ENCODE measurements at places on chromosomes 12 and 14.
A peak's percentile ranks its signal among the peaks of the same experiment; 100 is the strongest.

- no peak for DNase-seq
Measured at GRCh38 chr14:64324461-64324860, 30.3 kb upstream of the ESR2 start.

DNA sequence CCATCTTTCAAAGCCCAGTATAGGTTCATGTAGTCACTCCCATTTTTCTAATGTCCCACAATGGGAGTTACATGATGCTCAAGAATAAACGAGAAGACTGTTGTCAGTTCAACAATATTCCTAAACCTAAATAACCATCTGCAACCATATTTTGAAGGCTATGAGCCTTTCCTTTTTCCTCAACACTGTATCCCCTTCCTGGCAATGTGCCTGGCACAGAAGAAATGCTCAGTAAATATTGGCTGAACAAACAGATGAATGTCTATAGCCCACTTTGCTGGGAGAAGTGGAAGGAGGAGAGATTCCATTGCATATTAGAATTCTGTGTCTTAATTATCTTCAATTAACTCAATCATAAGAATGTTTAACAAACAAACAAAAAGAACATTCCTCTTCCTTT, 6.1 kb downstream of the ARMH4 start:
- DNase-seq, result no peak

- DNase-seq, result no peak
Measured at GRCh38 chr14:99550387-99550992, 53.5 kb downstream of the CCDC85C start.

- no peak for DNase-seq
Measured at GRCh38 chr12:118633071-118633470, 256.7 kb downstream of the SUDS3 start.

DNA sequence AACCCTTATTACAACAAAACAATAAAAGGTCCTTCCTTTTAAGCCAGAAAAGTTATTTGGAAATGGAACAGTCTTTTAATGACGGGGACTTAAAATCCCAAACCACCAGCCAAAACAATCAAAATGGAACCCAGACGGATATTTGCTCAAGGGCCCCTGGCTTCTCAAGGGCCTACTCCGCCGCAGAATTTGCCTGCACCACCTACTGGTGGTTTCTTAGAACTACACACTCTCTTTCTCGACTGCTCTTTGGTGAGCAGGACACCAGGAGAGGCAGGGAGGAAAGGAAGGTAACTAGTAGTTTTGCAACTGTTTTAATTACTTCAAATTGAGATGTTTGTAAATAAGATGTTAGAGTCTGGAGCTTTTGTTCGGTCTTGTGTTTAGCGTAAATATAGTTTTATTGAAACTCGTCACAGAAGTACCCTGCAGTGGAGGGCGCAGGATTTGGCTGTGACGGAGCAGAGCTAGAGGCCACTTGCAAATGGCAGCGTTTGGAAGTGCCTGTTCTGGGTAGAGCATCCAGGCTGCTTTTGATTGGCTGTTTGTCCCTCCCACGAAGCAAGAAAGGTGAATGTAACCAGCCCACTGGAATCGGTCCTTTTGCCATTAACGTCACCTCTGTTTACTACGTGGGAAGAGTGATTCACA, 238.5 kb downstream of the CACNA1C start:
- DNase-seq, result no peak

DNA sequence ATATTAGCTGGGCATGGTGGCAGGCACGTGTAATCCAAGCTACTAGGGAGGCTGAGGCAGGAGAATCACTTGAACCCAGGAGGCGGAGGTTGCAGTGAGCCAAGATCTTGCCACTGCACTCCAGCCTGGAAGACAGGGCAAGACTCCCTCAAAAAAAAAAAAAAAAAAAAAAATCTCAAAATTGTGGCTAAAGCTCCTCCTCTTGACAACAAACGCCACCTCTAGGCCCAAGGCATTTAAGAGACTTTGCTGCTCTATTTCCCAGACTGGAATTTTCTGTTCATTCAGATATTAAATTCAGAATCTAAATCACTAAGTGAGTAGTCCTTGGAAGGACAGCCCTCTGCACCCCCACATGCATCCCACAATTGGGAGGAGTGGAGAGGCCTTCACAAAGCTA, 1.4 kb downstream of the ZFYVE1 start:
- no peak for DNase-seq

DNA sequence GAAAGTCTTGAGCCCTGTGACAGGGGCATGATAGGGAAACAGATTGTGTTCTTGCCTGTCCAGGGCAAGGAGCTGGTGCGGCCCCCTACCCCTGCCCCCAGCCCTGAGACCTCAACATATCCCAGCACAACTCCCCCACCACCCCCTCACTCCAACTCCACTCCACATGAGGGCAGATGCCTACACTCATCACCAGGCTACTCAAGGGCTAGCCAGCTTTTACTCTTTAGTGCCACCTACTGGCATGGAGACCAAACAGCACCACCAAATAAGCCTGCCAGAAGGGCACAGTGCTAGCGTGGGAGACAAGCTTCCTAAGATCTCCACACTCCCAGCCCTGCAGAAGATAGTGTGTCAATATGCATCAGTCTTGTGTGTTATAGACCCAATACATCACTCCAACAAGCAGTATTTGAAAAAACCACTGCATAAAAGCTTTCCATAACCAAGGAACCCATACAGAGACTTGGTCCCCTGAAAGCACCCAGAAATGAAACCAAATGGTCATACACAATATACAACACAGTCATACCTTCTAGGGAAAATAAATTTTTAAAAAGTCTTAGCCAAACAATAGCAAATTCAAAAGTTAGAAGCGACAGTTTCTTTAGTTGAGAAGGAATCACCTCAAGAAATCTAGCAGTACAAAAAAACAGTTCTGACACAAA, 154.4 kb downstream of the KCNK10 start:
- peak; percentile 3 for DNase-seq

- DNase-seq, result no peak
Measured at GRCh38 chr12:27191531-27191930, 52.6 kb upstream of the STK38L start.

DNA sequence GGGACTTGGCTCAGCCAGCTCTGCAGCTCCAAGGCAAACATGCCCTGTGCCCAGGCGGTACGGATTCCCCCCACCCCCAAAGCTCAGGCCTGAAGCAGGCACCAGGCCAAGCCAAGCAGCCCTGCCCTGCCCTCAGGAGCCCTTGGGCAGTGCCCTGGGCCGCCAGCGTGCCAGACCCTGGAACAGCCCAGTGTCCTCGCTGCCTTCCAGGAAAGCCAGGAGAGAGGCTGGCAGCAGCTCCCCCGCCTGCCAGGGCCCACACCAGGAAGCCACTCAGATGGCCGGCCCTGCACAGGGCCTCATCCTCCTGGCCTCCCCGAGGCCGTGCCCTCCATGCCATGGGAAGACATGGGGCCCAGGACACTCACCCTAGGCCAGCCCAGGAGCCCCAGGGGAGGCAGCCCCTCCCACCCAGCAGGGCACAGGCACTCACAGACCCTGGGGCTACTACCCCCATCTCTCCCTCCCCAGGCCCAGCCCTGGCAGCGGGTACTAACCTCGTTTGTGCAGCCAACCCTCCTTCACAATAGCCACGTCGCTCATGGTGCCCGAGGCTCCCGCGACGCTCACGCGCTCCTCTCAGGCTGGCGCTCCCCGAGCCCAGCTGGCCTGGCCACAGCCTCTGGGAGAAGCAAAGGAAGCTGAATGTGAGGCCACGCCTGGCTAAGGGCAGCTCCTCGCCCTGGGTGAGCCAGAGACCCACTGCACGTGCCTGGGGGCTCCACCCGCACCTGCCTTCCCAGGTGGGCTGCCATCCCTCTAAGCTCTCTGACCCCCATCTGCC, 3.3 kb downstream of the AKT1 start:
- DNase-seq, result no peak

GRCh38 chr12:1918081-1918883, at the start of gene CACNA2D4:
CACNA2D4 (minus strand) TSS chr12:1918652; CDS start chr12:1918473, 179 bp downstream.
- no peak for DNase-seq

DNA sequence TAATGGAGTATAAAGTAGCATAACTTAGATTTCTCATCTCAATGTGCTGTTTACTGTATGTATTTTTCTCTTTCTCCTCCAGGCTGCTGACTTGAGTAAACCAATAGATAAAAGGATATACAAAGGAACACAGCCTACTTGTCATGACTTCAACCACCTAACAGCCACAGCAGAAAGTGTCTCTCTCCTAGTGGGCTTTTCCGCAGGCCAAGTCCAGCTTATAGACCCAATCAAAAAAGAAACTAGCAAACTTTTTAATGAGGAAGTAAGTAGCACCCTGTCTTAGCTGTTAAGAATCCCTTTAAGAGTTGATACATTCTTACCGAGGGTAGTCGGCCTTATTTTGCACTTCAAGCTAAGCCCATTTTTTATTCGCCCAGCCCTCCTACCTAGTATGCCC, 55.2 kb downstream of the WDR20 start:
- DNase-seq, result no peak

- no peak for DNase-seq
Measured at GRCh38 chr12:105219261-105220028, 16.5 kb downstream of the APPL2 start.

DNA sequence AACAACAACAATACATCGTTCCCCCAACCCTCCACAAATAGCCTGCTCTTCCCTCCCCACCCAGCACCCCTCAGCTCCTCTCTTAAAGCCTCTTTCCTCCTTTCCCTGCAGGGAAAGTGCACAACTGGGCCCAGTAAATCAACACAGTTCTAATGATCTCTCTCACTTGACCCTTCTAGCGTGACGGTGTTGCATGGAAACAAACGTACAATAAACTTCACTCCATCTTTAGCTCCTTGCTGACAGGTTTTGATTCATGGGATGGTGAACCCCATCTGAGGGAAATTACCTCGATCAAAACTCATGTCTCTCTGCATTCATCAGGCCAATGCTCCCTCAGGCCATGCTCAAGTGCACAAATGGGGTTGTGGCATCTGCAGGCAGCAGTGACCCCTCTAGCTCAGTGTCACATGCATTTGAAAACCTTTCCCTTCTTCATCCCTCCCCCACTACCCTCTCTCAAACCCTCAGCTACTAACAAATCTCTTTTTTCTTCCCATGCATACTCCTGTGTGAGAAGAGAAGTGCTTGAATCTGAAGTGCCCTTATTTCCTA, 22.9 kb downstream of the GDF11 start:
- DNase-seq, result no peak

- DNase-seq, result no peak
Measured at GRCh38 chr12:29145372-29146170, 3.5 kb upstream of the FAR2 start.

GRCh38 chr12:2233034-2233433, 180.2 kb downstream of the CACNA1C start:
- DNase-seq, result no peak

- no peak for DNase-seq
Measured at GRCh38 chr12:3417937-3418462, 73.0 kb upstream of the PRMT8 start.

DNA sequence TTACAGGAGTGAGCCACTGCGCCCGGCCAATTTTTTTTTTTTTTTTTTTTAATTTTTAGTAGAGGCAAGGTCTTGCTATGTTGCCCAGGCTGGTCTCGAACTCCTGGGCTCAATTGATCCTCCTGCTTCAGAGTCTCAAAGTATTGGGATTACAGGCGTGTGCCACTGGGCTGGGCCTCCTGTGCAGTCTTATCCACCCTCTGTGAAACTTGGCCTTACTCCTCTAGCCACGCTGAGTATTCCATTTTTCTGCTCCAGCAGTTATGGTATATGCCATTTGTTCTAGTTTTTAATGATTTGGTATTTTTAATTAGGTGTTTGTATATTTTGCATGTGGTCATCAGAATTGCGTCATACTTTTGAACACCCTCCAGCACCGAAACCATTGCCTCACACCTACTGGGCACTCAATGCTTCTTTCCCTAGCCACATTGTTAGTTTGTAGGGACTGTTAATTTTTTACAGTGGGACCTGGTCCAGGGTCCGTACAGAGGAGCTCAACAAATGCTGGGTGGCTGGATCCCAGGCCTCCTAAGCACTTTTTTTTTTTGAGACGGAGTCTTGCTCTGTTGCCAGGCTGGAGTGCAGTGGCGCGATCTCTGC, 11.4 kb downstream of the RIOX1 start:
- DNase-seq, result no peak

DNA sequence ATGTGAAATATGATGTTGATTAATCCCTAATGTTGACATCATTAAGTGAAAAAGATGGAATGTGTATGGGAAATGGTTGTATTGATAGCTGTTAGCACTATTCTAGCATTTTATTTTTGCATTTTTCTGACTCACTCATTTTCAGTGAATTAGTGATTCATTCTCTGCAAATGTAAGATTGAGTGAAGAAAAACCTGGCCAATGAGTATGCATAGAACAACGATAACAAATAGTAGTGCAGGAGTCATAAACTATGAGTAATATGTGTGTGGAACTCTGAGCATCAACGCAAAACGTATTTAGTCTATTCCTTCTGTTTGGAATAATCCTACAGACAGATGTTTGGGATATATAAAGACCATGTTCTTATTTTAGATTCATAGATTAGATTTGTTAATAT, 76.3 kb upstream of the RTL1 start:
- DNase-seq, result no peak

- DNase-seq, result no peak
Measured at GRCh38 chr12:113050795-113051194, 5.7 kb upstream of the DTX1 start.

- no peak for DNase-seq
Measured at GRCh38 chr12:19138551-19138950, 9.0 kb downstream of the PLEKHA5 start.

DNA sequence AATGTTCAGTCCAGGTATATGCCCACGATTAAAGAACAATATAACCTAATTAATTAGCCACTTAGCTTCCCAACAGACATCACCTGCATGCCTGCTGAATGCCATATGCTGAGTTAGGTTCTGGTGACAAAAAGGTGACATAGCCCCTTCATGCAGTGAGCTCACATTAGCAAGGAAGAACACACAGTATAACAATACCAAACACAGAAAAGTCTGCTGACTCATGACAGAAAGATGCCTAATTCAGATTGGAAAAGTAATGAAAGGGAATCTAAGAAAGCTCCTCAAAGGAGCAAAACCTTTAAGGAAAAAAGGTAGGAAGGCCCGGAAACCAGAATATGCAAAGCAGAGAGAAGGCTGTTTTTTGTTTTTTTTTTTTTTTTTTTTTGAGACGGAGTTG, 59.0 kb downstream of the FERMT2 start:
- DNase-seq, result no peak

GRCh38 chr14:20434701-20435581, 1.0 kb downstream of the KLHL33 start:
- no peak for DNase-seq

GRCh38 chr12:106673141-106673540, 90.3 kb downstream of the RFX4 start:
- no peak for DNase-seq

- no peak for DNase-seq
Measured at GRCh38 chr12:118361092-118361404, 11.7 kb downstream of the TAOK3 start.

GRCh38 chr14:33755358-33755757, 195.5 kb downstream of the EGLN3 start:
- no peak for DNase-seq

DNA sequence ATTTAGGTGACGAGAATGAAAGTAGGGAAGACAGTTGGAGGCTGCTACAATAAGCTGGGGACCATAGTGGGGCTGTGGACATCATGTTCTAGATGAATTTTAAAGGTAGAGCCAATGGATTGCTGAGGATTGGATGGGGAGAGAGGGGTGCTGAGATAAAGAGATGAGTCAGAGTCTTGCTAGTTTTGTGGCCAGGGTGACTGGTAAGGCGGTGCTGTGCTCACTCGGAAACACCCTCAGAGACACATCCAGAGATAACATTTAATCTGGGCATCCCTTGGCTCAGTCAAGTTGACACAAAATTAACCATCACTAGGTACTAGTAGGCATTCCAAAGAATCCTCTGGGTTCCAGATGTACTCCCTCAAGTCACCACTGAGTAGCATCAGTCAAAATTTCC, 170.7 kb downstream of the ADCK1 start:
- no peak for DNase-seq

All from activated naive CD4-positive, alpha-beta T cell (primary cell).